GM12891 (cell line): ENCODE measurements at places on chromosomes 2 and 18.

GRCh38 chr18:31512203-31512764 is 14.3 kb downstream of the DSG2 start:
- DNase-seq: no peak

DNA sequence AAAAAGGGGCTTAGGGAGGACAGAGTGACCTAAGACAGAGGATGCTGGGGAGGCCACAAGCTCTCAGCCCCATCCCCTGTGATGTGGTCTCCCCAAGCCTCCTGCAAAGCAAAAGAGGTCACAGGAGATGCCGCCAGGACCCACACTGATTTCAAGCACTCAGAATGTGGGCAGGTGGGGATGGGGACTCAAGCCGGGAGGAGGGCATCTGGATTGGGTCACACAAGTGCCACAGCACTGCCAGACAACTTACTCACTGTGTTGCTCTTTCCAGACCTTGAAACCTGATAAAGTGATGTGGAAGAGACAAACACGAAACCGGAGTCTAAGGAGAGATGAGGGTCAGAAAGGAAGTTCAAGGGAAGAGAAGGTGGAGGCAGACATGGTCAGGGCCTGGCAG is 95.7 kb downstream of the TTC32 start:
- DNase-seq: no peak

- DNase-seq: no peak
Observed at GRCh38 chr18:49486606-49486952, 455 bp downstream of the C18orf32 start.

DNA sequence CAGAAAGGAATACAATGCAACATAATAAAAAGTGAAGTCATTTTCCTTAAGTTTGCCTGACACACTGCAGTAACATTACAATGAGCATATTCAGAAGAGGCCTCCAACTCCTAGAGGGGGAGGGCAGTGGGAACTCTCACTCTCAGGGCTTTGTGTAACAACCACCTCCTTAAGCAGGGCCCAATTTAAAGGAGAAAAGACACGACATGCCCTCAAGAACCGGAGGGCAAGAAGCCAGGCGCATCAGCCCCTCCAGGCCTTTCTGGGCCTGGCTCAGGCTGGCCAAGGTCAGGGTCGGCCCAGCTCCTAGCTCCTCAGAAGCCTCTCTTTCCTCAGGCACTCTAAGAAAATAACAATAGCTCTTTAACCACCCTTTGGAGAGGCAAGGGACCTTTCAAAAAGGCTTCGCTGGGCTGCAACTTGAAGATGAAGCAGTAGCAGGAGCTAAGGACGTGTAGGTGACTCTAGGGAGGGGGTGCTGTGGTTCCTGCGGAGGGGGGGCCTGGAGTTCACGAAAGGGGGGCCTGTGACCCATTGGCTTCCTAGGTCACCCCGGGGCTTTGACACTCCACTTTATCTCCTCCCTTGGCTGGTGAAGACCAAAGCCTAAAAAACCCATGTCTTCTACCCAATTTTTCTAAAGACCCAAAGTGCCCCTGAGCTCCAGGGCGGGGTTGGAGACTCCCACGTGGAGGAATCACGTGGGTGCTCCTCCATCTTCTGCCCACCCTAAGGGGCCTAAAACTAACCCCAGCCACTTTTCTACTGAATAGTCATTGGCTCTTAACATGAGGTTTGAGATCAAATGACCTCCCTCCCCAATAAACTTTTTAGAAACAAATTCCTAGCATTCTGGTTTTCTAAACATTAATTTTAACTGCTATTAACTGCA is 13.3 kb downstream of the SERTAD2 start:
- DNase-seq: no peak

DNA sequence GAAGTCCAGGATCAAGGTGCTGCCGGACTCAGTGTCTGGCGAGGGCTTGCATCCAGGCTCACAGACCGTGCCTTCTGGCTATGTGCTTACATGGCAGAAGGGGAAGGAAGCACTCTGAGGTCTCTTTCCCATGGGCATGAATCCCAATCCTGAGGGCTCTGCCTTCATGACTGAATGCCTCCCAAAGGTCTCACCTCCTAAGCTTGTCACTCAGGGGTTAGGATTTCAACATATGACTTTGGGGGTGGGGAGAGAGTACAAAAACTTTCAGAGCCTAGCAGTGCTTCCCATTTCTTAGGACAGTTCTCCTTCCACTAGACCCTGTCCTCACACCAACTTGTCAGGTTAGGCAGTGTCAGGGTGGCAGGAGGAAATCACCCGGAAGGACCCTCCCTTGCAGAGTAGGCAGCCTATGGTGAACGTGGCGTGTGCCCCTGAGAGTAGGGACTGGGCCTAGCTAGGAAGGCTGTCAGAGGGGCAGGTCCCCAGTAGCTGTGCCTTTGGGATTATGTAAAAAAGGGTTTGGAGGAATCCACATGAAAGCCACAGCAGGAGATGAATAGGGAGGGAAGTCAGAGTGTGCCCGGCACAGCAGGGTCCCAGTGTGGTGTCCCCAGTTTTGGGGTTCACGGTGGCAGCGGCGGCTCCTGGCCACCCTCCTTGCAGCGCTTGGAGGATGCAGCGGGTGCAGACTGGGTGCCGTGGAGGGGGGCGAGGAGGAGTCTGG is 233.3 kb downstream of the LDLRAD4 start:
- DNase-seq: no peak

DNA sequence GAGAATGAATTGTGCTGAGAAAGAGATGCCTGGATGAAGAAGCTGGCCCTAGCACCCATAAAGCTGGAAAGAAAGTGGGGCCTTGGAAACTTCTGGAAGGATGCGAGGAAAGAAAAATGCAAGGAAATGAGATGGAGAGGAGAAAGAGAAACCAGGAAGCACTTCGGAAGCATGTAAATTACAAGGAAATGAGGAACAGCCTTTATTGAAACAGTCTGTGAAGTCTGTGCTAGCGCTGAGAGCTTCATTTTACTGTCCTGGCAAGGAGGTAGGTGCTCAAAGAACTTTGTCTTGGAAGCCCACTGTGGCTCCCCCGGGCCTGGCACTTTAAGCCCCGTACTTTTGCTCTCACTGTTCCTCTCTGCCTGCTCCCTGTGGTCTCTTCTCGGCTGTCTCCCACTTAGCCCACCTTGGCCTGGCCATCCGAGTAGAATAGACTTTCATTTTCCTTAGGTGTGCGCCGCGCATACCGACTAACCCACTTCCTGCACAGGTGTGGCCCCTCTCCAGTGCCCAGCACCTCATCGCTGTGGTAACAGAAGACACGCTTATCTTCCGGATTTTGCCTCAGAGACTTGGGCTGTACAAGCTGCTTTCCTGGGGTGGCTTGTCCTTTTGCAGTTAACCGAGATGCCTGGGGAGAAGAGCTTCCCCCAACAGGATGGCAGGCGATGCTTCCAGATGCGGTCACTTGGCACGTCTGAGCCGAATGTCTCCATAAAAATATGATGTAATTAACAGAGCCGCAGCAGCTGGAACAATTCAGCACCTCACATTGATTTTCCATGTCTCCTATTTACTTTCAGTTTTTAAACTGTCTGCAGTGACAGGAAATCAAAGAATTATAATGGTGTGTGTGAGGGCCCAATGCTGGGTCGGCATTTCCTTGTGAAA is 199.6 kb downstream of the HRH4 start:
- DNase-seq: peak; percentile 8

GRCh38 chr2:45379399-45380087 is 231.5 kb downstream of the SRBD1 start:
- DNase-seq: no peak

GRCh38 chr2:203869223-203870042 is 1.9 kb downstream of the CTLA4 start:
- DNase-seq: no peak

DNA sequence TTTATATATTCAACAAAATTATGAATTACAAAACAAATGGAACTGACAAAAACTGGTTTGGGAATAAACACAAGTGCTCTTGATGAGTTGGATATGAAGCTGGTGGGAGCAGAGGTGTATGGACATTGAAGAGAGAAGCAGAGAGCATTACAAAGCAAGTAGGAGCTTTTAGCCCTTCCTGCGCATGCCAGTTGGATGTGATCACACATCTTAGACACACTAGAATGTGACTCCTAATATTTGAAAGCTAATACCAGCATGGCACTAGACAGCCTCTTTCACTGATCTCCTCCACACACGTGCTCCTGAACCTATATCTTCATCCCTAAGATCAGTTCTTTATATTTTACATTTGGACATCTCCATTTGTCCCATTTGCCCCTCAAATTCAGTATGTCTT is 298.1 kb downstream of the MTX2 start:
- DNase-seq: no peak

DNA sequence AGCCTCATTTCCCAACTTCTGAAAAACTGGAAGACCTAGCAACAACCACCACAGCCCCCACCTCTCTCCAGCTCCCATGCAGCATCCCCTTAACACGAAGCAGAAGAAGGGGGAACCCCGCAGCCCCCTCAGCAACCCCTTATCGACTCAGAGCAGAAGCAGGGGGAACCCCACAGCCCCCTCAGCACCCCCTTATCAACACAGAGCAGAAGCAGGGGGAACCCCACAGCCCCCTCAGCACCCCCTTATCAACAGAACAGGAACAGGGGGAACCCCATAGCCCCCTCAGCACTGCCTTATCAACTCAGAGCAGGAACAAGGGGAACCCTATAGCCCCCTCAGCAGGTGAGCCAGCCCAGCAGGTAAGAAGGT is 6.7 kb downstream of the SLC66A2 start:
- no peak for DNase-seq

DNA sequence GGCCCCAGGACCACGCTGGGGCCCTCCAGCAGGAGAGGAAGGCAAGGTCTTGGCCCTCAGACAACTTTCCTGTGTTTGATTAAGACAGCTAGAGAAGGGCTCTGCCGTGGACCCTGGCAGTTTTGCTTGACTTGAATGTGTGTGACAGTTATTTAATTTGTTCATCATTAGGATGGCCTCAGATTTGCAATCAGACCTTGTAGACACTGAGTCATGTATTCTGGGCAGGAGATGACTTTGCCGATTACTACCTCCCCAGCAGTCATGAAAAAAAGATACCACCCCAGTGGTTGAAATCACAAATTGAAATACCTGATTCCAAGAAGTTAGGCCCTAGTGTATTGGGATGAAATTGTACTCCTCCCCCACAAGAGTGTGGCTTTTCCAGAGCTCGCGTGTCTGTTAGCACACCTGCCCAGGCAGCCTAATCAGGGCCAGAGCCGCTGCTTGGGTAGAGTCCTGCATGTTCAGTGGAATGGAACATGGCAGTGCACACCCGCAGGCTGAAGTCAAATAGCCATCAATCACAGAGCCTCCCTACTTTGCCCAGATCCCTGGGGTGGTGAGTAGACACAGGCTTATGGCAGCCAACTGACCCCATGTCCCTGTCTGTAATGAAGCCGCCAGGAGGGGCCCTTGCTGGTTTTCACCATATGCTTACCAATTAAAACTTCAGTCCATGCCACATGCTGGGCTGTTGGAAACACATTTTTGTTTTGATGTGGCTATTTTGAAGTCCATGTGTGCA is 122.5 kb downstream of the TPGS2 start:
- DNase-seq: no peak

DNA sequence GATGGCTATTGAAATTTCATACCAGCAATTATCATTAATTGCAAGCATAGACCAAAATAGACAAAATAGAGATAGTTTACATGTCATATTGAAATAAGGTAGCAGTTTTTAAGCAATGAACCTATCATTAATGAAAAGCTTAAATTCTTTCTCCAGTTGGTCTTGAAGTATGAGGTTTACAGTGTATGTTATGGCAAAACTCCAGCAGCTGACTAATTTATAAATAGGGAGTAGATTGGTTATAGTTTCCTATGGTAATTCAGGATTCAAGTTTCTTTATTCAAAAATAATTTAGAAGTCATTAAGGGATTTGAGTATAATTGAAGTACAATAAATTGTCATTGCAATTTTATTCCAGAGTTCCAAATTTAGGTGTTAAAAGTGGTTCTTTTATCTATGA is 69.6 kb upstream of the COL5A2 start:
- DNase-seq: no peak

GRCh38 chr2:85619617-85620016 is 3.6 kb downstream of the USP39 start:
- DNase-seq: no peak

DNA sequence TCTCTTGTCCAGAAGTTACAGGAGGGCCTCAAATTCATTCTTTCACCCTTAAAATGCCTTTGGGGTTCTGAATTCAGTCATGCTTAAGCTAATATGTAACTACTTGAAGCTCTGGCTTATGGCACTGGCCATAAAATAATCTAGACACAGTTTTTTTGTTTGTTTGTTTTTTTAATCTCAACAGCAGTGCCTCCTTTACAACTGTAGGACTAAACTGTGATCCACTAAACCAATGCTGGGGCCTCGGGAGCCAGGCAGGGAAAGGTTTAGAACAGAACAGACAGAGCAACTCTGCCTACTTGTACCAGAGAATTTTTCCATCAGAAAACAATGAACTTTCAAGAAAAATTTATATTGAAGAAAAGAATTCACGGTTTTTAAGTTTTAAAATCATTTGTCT is 1.7 kb downstream of the STAM2 start:
- no peak for DNase-seq

DNA sequence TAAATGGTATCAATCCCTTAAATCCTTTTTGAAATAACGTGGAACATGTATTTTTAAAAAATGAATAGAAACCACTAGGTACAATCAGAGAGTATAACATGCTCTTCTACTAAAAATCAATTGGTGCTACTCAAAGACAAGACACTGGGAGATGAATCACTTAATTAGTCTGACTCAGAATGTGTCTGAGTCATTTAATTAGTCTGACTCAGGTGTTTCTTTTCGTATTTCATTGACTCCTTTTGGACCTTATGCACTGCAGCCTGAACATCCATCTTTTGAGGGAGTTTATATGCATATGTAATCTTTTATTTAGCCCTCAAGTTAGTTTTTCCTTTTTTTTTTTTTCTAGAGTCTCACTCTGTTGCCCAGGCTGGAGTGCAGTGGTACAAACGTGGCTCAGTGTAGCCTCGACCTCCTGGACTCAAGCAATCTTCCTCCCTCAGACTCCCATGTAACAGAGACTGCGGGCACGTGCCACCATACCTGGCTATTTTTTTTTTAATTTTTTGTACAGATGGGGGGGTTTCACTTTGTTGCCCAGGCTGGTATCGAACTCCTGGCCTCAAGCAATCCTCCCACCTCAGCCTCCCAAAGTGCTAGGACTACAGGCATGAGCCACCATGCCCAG is 26.5 kb downstream of the PPP4R3B start:
- no peak for DNase-seq

- DNase-seq: no peak
Observed at GRCh38 chr2:26740346-26740745, 23.7 kb upstream of the SLC35F6 start.

DNA sequence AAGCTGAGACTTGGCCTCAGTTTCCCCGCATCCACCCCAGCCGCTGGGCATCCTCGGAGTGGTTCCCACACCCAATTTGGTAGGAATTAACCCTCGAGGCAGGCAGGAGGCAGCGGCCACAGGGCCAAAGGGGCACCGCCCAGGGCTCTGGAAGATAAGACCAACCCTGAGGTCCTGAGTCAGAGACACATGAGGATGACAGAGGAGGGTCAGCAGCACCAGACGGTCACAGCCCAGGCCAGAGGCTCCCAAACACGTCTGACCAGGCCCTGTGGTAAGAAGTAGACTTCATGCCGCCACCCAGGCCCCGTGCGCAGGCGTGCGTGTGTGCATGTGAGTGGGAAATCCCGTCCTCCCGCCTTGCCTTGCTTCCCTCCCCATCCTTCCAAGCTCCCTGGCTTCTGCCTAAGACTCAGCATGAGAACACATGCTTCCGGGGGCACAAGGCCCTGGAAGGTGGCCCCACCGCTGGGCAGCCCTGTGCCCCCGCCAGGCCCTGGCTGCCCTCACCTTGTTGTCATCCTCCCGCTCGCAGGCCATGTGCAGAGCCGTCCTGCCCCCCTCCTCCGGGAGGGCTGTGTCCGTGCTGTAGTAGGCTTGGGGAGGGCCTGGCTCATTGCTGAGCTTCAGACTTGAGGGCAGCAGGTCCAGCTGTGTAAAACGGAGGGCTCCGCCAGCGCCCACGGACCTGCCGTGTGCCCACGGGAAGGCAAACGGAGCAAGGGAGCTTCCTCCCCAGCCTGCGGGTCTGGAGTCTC is 46.3 kb downstream of the ANKMY1 start:
- DNase-seq: no peak
